Heart right ventricle (tissue), 16 donors: ENCODE measurements at places on chromosomes 4 and X. TPM values are rescaled to one million over a fixed set of nuclear protein-coding genes. Genes with fewer than 3 reads are reported as not detected.

Gene DCAF12L1
- not detected for total RNA-seq

Gene IL13RA2
- not detected for total RNA-seq

Gene WNK3
- total RNA-seq = 0.34 TPM

Gene ABLIM2
- total RNA-seq = 17.7 TPM

Gene REELD1
- not detected for total RNA-seq

Gene TIGD4
- 0.15 TPM for total RNA-seq

Gene CXCL5
- 0.18 TPM for total RNA-seq

Gene UGT2B10
- not detected for total RNA-seq

Gene FATE1
- total RNA-seq = not detected

Gene CSN2
- not detected for total RNA-seq

GRCh38 chr4:188245651-188246050 is 106.4 kb downstream of the TRIML1 start:
- no peaks in the 10 kb centered on the region for H3K4me1 ChIP-seq
- no peak overlapping the region for H3K4me3 ChIP-seq
- H3K27me3 ChIP-seq = peaks cover 10% of the 10 kb centered on the region
- DNase-seq = no peak
- no peaks in the 10 kb centered on the region for H3K36me3 ChIP-seq

- no peaks in the 10 kb centered on the region for H3K27me3 ChIP-seq
- H3K4me1 ChIP-seq = no peaks in the 10 kb centered on the region
- H3K36me3 ChIP-seq = no peaks in the 10 kb centered on the region
- H3K27ac ChIP-seq = no peak overlapping the region
- no peak overlapping the region for H3K4me3 ChIP-seq
Measured at GRCh38 chr4:181957088-181957487, 286.1 kb upstream of the TENM3 start.

GRCh38 chrX:112769034-112769433 is 71.6 kb downstream of the AMOT start:
- no peaks in the 10 kb centered on the region for H3K4me1 ChIP-seq
- no peak overlapping the region for H3K4me3 ChIP-seq
- no peaks in the 10 kb centered on the region for H3K27me3 ChIP-seq
- no peak for DNase-seq
- H3K36me3 ChIP-seq = no peaks in the 10 kb centered on the region

- DNase-seq = no peak
- H3K36me3 ChIP-seq = no peaks in the 10 kb centered on the region
- no peak overlapping the region for H3K27ac ChIP-seq
- H3K4me3 ChIP-seq = no peak overlapping the region
Measured at GRCh38 chrX:97398030-97398551, 514.4 kb downstream of the RPA4 start.

GRCh38 chrX:2897311-2897689 is 31.8 kb downstream of the ARSD start:
- no peaks in the 10 kb centered on the region for H3K36me3 ChIP-seq
- H3K27me3 ChIP-seq = no peaks in the 10 kb centered on the region
- H3K4me1 ChIP-seq = no peaks in the 10 kb centered on the region
- no peak for DNase-seq
- no peak overlapping the region for H3K27ac ChIP-seq

DNA sequence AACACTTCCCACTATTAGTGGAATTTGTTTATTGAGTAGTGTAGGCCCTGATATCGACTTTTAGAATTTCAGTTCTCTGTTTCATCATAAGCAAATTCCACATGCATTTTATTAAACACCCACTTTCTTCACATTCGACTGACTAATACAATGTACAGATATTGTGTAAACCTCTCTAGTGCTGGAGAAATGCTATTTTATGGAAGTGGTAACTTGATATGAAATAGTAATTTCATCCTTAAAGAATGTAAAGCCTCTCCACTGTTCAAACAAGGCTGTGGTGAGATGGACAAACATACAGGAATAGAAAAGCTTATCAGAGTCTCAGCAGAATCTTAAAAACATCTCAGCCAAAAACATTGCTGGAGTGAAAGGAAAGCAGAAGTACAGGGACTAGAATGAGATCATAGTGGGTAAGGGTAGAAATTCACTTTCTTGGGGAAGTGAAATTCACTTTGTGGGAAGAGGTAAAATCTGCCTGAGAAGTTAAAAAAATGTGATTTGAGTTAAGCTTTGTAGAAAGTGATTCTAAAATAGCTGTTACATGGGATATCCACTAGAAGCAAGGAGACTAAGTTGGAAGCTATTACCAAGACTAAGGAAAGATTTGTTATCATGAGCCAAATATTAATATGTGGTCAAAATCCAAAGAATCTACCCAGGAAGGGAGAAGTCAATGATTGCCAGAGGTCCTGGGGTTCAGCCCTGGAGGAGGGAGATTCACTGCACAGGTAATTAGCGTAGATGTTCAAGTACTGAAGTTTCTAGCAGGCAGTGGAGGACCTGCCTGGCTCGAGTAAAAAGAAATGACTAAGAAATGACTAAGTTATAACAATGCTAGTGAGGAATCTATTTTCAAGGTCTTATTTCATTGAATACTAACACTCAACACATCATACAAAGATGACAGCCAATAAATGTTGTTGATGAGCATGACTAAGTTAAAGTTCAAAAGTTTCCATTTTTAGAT is 398.3 kb upstream of the FAM47C start:
- DNase-seq = no peak
- H3K36me3 ChIP-seq = no peaks in the 10 kb centered on the region
- H3K4me1 ChIP-seq = no peaks in the 10 kb centered on the region
- no peak overlapping the region for H3K27ac ChIP-seq
- H3K4me3 ChIP-seq = no peak overlapping the region
- no peaks in the 10 kb centered on the region for H3K27me3 ChIP-seq

GRCh38 chrX:11641349-11642065 is 24.2 kb downstream of the ARHGAP6 start:
- H3K27ac ChIP-seq = no peak overlapping the region
- H3K4me1 ChIP-seq = no peaks in the 10 kb centered on the region
- no peaks in the 10 kb centered on the region for H3K36me3 ChIP-seq
- no peak overlapping the region for H3K4me3 ChIP-seq
- no peaks in the 10 kb centered on the region for H3K27me3 ChIP-seq
- DNase-seq = no peak

GRCh38 chr4:77911842-77912450 is 49.3 kb downstream of the MRPL1 start:
- H3K4me1 ChIP-seq = no peaks in the 10 kb centered on the region
- H3K4me3 ChIP-seq = no peak overlapping the region
- no peak for DNase-seq
- no peak overlapping the region for H3K27ac ChIP-seq

DNA sequence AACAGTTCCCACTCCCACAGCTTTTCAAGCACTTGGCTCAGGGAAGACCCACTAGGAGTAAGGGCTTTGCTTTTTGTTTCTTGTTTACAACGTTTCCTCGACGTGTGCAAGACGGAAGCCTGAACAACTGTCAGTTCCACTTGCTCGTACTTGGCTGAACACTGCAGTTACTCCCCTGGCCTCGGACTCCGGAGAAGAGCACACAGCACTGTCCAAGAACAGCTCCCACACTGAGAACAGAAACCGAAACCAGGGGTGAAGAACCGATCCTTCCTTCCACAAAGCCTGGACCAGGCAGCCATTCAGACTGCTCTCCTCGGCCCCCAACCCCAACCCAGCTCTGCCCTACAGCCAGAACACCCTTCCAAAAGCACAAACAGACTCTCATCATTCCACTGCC is 25.5 kb downstream of the IRF2 start:
- H3K27me3 ChIP-seq = no peaks in the 10 kb centered on the region
- H3K27ac ChIP-seq = peak overlapping the region; percentile 80
- peak overlapping the region; percentile 39 for H3K4me3 ChIP-seq
- H3K36me3 ChIP-seq = no peaks in the 10 kb centered on the region
- H3K4me1 ChIP-seq = peaks cover 99% of the 10 kb centered on the region
- DNase-seq = no peak

DNA sequence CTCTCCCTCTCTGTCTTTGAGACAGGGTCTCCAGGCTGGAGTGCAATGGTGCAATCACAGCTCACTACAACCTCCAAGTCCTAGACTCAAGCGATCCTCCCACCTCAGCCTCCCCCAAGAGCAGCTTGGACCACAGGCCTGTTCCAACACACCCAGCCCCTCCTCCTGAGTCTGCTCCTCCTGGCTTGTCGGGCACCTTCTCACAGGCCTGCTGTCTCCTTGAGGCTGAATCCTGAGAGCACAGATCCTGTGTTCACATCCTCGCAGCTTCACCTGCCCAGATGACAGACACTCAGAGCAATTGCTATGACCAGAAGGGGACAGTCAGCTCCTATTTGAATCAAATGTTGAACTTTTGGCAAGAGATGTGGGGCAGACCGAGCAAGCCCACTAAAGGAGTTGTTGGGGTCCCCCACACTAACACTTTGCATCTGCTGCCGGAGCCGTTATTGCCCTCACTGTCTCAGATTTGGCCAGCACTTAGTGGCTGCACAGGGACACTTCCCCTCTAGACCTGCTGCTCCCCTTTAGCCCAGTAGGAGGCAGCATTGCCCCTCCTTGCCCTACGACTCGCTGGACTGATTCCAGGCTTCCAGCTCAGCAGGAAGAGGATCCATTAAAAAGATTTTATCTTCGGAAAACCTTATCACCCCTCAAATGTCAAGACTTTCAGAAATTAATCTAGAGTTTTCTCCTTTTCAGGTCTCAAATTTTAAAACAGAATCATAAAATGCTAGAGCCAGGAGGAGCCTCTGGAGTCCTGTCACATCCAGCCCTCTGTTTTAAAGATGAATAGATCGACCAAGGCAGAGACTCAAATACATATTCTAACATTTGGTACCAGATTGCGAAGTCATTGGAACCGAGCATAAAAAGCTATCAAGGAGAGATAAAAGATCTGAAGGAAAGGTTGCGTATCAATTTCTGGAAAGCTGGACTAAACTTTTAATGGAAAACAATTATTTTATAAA is 113.7 kb downstream of the USP46 start:
- H3K4me1 ChIP-seq = peaks cover 5% of the 10 kb centered on the region
- no peak overlapping the region for H3K27ac ChIP-seq
- DNase-seq = peak; percentile 71
- H3K4me3 ChIP-seq = peak overlapping the region; percentile 16

GRCh38 chrX:23403849-23404248 is 69.2 kb downstream of the PTCHD1 start:
- no peaks in the 10 kb centered on the region for H3K27me3 ChIP-seq
- no peak for DNase-seq
- no peaks in the 10 kb centered on the region for H3K4me1 ChIP-seq
- no peak overlapping the region for H3K27ac ChIP-seq
- no peak overlapping the region for H3K4me3 ChIP-seq
- no peaks in the 10 kb centered on the region for H3K36me3 ChIP-seq

- no peaks in the 10 kb centered on the region for H3K27me3 ChIP-seq
- no peaks in the 10 kb centered on the region for H3K36me3 ChIP-seq
- DNase-seq = peak; percentile 16
Measured at GRCh38 chr4:3388471-3389232, 53.1 kb upstream of the HGFAC start.

- H3K4me1 ChIP-seq = no peaks in the 10 kb centered on the region
- no peaks in the 10 kb centered on the region for H3K27me3 ChIP-seq
- H3K36me3 ChIP-seq = no peaks in the 10 kb centered on the region
- no peak overlapping the region for H3K4me3 ChIP-seq
Measured at GRCh38 chrX:34778916-34779315, 121.8 kb upstream of the TMEM47 start.

- no peak overlapping the region for H3K27ac ChIP-seq
- H3K4me3 ChIP-seq = no peak overlapping the region
- no peaks in the 10 kb centered on the region for H3K36me3 ChIP-seq
- H3K27me3 ChIP-seq = no peaks in the 10 kb centered on the region
- no peak for DNase-seq
- no peaks in the 10 kb centered on the region for H3K4me1 ChIP-seq
Measured at GRCh38 chr4:74755486-74755885, 38.8 kb downstream of the BTC start.

DNA sequence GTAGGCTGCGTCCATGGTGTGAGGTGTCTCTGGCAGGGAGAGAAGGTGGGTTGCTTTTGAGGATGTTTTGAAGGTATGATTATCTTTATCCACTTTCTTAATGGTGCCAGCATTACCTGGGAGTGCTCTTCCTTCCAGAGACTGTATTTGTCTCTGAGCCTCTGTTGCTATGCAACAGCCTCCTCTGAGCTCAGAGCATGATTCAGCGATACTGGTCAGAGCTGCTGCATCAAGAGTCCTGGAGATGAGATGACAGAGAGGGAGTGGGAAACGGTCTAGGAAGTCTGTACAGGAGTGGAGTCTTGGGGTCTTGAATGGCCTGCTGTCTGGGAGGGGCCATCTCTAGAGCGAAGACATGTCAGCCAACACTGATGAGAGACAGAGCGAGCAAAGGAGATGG is 104.4 kb upstream of the RAB40AL start:
- no peak overlapping the region for H3K4me3 ChIP-seq
- H3K27me3 ChIP-seq = no peaks in the 10 kb centered on the region
- H3K36me3 ChIP-seq = peaks cover 6% of the 10 kb centered on the region
- no peak for DNase-seq
- H3K27ac ChIP-seq = no peak overlapping the region
- H3K4me1 ChIP-seq = no peaks in the 10 kb centered on the region
